CD4-positive, alpha-beta T cell treated with Interleukin-6 at 100 ng/mL for 8 hours (primary cell): ENCODE measurements at places on chromosomes 4 and X.

DNA sequence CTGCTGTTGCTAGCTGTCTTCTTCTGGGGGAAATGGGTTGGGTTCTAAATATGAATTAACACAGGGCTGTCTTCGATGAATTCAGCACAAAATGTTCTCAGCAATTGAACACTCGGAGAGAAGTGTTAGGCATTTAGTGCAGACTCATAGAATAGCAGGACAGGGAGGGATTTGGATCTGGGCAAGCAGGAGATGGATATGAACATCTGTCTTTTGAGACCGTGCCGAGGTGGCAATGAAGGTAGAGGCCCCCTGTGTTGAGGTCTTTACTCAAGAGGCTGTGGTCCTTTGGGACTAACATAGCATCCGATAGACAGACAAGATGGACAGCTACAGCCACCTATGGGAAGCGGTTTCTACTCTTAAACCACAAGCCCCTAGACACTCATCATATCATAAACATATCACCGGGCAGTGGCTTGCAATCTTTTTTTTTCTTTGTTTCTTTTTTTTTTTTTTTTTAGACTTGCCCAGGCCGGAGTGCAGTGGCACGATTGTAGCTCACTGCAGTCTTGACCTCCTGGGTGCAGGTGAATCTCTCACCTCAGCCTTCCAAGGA, 6.7 kb downstream of the CD99 start:
- no peak for DNase-seq

- no peak for DNase-seq
Observed at GRCh38 chr4:29043411-29043810, 1676.8 kb upstream of the PCDH7 start.

DNA sequence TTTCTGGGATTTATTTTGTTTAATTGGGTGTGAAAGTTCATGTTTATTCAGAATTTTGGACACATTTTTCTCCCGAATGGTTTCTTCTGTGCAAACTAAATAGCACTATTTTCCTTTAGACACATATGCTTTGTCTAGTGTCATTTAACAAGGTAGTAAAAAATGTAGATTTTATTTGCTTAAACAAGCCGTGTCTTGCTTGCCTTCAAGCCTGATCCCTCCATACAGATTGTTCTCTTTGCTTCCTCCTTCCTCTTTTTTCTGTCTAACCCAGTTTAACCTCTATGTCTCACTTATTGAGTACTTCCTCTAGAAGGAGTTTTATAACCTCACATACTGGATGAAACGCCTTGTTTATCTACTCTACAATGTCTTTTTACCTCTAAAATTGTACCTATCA, 211.8 kb downstream of the NPFFR2 start:
- DNase-seq, result no peak

DNA sequence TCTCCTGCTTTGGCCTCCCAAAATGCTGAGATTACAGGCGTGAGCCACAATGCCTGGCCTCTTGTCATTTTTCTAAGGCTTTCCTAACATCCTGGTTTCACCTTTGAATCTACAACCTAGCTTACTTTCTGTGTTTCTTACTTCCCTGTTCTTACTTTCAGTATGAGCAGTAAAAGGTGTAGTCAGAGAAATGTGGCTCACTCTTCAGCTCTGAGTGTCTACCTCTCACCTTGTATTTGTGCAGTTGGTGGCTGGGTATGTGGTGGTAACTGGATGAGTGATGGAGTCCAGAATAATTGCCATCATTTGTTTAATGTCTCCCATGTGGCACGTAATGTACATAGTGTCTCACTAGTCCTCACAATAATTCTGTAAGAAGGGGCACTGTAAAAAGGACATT, 19.1 kb upstream of the CXCL11 start:
- DNase-seq, result no peak

GRCh38 chr4:41748571-41749475, at the start of gene PHOX2B:
TSS of gene PHOX2B (minus strand) at chr4:41748725. CDS start at chr4:41748610, 115 bp downstream.
- DNase-seq, result no peak

GRCh38 chrX:150363561-150364346, 637 bp downstream of the MAMLD1 start:
- DNase-seq, result no peak

- no peak for DNase-seq
Observed at GRCh38 chr4:130468340-130468739, 1372.4 kb downstream of the C4orf33 start.

DNA sequence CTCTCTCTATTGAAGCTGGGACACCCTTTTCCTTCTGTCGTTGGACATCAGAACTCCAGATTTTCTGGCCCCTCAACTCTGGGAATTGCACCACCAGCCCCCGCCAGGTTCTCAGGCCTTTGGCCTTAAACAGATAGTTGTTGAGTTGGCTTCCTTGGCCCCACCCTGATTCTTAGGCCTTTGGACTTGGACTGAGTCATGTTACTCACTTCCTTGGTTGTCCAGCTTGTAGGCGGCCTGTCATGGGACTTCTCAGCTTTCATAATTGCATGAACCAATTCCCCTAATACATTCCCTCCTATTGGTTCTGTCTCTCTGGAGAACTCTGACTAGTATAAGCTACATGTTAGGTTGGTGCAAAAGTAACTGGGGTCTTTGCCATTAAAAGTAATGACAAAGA, 195.7 kb downstream of the GPAT3 start:
- no peak for DNase-seq

- DNase-seq, result no peak
Observed at GRCh38 chrX:38036466-38036865, 30.1 kb downstream of the SYTL5 start.

GRCh38 chr4:38667085-38667893, 3.3 kb downstream of the KLF3 start:
- peak; percentile 66 for DNase-seq

DNA sequence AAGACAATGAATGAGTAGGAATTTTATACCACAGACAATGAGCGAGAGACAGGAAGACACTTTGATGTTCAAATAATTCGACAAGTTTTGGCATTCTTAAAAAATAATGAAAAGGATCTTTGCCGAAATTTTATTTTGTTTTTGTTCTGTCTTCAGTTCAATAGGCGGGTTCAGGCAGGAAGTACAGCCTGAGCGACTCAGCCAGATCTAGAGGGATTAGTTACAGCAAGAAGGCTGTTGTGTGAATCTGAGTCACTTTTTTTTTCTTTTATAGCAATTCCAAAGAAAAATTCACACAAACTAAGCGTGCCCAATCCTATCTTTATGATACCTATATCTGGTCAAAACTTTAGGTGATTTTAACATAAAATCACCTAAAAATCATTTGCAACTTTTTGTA, 505.4 kb upstream of the FAM241A start:
- no peak for DNase-seq

DNA sequence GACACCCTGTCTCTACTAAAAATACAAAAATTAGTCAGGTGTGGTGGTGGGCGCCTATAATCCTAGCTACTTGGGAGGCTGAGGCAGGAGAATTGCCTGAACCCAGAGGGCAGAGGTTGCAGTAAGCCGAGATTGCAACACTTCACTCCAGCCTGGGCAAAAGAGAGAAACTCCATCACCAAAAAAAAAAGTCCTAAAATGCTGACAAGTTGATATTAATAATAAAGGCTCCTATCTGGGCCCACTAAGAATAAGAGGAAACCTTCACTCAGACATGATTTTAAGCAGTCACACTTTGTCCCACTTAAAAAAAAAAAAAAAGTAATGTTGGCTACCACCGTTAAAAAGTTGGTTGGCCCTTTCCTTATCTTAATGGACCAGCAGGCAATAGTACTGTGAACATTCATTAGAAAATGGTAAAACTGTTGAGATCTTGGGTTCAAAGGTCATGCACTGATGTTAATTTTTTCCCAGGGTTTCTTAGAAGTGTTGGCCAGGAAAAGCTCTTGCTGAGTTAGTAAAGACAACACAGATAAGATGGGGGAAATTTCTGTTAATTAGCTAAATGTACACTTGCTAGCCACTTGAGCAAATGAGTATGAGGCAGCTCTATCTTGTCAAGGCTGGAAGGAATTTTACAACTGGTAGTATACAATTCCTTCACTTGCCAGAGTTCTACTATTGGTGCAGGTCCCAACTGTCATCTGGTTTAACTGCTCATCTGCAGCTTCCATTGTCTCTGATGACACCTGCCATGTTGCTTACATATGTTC, 43.6 kb upstream of the BMP2K start:
- DNase-seq, result no peak

DNA sequence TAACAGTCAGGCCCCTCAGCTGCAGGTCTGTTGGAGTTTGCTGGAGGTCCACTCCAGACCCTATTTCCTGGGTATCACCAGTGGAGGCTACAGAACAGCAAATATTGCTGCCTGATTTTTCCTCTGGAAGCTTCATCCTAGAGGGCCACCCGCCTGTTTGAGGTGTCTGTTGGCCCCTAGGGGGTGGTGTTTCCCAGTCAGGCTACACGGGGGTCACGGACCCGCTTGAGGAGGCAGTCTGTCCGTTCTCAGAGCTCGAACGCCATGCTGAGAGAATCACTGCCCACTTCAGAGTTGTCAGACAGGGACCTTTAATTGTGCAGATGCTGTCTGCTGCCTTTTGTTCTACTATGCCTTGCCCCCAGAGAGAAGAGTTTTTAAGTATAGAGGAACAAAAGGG, 160.8 kb downstream of the DKK2 start:
- DNase-seq, result no peak

DNA sequence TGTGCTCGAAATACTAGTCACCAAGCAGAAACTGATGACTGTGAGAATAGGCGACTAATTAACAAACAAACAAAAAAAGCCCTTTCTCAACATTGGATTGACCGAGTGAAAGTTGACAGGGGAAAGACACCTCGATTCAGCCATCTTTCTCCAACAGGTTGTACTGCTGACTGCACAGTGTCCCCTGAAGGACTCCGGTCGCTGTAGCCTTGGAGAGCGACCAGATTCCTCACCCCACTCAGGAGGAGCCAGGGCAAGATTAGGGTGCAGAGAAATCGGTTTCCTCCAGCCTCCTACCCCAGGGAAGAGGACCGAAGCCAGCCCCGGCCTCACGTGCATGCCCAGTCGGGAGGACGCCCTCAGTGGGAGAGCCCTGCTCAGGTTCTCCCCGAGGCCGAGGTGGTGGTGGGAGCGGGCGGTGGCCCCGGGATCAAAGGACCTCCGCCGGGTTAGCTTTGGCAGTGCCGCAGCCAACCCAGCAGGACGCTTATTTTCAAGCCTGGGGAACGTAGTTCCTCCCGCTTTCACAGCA, 1.1 kb upstream of the RAP1GDS1 start:
- DNase-seq, result no peak

DNA sequence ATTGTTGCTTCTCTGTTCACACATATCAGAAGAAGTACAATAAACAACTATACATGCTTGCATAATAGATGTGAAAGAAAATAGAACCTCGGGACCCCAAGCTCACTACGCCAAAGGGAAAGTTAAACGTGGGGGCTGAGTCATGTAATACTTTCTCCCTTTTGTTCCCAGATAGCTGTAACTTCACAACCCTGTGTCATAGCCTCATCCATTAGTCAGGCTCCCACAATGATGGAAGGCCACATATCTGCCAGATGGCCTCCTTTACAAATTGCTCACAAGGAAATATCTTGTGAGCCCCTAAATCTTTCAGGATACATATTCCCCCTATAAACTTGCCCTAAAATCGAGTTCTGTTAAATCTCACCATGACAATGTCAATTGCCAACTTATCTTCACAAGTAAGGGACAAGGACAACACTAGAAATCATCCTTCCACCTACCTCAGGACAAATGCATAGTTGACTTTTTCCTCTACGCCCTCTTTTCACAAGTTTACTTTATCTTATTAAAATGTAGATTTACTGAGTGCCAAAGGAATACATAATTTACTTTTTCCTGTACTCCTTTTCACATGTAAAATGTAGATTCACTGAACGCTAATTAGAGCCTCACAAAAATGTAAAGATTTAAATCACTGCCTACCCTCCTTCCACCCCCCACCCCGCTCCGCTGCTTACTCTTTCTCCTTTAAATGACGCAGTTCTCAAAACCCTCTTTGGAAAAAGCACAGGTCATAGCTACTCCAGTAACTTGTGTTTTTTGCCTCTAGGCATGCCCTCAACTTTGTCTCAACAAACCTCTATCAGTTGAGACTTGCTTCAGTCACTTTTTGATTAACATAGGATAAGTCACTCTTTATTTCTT, 477.1 kb downstream of the DTHD1 start:
- DNase-seq, result no peak

DNA sequence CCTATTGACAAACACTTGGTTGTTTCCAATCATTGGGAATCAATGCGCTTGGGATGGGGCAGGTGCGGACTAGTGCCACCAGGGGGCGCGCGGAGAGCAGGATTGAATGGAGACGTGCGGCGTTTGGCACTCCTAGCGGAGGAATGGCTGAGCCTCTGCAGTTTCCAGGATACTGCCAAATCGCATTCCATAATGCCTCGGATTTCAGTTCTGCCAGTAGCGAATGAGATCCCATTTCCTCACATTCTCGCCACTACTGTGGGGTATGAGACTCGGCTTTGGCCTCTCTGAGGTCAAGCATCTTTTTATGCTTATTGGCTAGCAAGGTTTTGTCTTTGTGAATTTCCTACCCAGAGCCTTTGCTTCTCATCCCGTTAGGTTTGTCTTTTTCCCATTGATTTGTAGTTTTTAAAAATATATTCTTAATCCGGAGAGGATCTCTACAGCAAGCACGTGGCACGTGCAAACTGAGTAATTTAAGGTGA, 28.7 kb downstream of the CLDN34 start:
- DNase-seq, result peak; percentile 72

DNA sequence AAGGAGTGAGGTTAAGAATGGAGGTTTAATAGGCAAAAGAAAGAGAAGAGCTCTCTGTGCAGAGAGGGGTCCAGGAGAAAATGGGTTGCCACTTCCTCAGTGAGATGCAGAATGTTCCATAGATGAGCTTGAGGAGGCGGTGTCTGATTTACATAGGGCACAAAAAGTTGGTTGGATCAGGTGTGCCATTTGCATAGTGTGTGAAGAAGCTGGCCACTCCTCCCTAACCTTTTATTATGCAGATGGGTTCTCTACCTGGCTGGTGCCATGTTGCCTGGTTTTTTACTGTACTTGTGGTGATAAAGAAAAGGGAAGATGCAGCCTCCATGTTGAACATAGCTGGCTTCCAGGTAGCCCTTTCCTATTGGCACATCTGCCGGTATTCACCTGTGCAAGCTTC, 27.3 kb downstream of the SUPT20HL1 start:
- no peak for DNase-seq
